AG04450 (cell line): ENCODE measurements at places on chromosomes 12 and 14. TPM values are rescaled to one million over a fixed set of nuclear protein-coding genes. Genes with fewer than 3 reads are reported as not detected.

Gene ASB2
- polyA plus RNA-seq: 1.6 and 2.0 TPM in 2 replicates

Gene PFKM
- polyA plus RNA-seq: 58.4 and 62.1 TPM in 2 replicates

Gene COX8C
- polyA plus RNA-seq: not detected in 2 replicates

DNA sequence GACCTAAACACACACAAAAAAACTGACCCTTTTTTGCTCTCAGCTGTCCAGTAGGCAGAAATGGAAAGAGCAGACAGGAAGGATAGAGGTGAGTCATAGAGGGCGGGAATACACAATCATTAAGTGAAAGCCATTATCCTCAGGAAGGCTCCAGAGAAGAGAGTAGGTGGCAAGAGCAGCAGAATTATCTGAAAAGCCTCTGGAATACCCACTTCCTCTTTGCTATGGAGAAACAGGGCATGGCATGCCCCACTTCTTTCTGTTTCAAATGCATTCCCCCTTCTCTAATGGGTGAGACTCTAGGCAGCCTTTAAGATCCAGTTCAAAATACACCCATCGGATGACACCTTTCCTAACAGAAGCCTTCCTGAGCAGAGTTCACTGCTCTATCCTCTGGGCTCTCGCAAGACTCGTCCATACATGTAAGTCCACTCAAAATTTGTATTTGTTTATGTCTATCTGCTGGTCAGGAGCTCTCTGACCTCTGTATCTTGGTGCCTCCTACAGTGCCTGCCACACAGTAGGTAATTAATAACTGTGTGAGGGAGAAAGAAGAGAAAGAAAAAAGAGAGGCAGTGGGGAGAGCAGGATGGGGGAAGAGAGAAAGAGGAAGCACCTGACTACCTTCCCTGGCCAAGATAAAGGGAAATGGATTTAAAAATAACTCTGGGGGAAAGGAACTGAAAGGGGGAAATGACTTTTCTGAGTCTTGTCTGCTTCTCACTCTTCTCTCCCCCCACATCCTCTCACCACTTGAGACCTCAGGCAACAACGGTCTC lies 8.5 kb downstream of the KLHL33 start:
- peak; percentile 16 for DNase-seq

- no peak for DNase-seq
Measured at GRCh38 chr14:95379634-95380033, 59.9 kb upstream of the CLMN start.

DNA sequence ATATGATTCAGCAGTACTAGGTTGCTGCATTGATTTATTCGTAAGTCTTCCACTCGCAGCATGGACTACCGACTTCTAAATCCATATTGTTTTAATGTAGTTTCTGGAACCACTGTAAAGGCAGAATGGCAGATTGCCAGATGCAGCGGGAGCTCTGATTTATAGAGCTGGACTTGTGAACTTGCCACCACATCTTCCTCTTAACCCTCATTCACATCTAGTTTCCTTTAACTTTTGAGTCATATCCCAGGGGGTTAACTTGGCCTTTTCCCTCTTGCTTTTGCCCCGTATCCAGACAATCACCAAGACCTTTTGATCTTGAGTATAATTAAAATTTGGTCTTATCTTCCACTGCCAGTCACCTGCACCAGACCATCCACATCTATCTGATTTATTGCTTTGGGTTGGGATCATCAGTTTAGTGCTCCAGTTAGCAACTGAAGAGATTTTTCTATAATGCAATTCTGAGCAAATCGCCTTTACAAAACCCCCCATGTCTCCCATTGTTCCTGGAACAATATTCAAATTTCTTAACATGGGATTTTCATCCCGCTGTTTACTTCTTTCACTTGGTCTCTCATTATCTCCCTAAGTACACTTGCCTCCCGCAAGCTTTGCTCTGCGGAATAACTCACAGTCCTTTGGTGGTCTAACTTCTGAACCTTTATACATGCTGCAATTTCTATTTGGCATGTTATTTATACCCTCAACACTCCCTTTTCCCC lies 130.5 kb downstream of the ACSS3 start:
- no peak for DNase-seq

- no peak for DNase-seq
Measured at GRCh38 chr12:112515868-112516267, 97.1 kb downstream of the PTPN11 start.
